CD8-positive, alpha-beta memory T cell (primary cell): ENCODE measurements at places on chromosomes 7 and 10. TPM values are rescaled to one million over a fixed set of nuclear protein-coding genes. Genes with fewer than 3 reads are reported as not detected.

GRCh38 chr7:99829524-99830160, 1.8 kb downstream of the CYP3A43 start:
- no peak for DNase-seq

DNA sequence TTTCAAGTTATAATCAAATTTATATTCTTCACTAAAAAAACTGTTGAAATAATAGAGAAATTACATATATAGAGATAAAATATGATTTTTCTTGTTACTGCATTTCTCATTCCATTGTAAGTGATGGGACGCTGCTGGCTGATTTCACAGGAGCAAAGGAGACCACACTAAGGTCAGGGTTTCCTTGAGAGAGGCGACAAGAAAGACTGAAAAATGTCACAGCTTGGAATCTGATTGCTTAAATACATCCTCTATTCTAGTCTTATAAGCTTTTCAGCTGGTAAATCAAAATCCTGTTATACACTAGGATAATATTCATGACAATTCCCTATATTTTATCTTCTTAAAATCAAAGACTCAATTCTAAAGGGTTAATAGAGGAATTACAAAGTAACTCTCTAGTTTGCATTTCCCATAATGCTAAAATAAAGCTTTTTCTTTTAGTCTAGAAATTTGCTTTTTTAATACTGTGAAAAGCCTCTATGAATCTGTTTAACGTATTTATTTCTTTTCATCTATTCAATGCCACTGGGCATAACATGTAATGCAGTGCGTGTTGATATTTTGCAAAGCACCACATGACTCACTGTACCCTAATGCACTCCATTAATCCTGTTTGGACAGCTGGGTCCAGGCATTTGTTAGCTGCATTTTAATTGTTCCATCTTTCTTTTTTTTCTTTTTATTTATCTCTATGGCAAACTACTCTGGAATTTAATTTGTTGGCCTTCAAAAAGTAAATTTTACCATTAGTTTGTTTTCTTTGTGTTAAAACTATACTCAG, 81.7 kb downstream of the RNF32 start:
- DNase-seq, result no peak

DNA sequence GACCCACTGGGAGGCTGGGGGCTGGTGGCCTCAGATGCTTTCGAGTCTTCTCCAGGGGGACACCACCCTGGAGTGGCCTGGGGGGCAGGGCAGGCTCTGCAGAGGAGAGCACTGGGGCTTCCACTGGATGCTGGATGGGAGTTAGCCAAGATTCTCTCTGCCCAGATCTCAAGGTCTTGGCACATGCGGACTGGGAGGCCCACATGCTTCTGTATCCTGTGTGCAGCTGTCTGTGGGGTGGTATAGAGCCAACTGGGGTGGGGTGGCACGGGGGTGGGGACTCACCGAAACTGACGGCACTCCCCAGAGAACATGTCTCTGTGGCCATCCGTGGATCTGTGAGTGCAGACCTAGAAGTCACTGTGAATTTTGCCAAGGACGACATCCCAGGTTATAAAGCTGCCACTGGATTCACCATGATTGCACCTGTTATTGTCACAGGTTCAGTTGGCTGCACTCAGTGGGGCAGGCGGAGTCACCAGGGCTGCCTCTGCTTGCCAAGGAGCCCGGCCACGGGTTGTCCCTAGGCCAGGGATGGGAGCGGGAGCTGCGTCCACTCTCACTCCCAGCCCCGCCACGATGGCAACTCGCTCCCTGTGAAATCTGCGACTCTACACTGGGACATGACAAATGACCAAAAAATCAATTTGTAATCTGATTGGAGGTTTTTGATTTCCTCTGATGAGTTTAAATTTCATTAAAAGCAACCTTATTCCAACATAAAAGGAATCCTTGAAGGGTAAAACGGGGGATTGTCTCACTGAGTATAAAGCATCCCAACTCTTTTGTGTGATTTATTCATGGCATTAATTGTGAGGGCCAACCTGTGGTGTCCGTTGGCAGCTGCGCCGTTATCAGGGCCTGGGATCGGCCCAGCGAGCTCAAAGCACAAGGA, 131.3 kb downstream of the EBF3 start:
- no peak for DNase-seq

The HOXA3 gene
- total RNA-seq, result not detected
